ENCODE measurements at places on chromosomes 12 and 14.

- DNase-seq = no peak
Measured at GRCh38 chr12:93142881-93143280, 213.8 kb upstream of the EEA1 start.

GRCh38 chr14:103862393-103862782 lies 15.0 kb upstream of the PPP1R13B start:
- no peak for DNase-seq

DNA sequence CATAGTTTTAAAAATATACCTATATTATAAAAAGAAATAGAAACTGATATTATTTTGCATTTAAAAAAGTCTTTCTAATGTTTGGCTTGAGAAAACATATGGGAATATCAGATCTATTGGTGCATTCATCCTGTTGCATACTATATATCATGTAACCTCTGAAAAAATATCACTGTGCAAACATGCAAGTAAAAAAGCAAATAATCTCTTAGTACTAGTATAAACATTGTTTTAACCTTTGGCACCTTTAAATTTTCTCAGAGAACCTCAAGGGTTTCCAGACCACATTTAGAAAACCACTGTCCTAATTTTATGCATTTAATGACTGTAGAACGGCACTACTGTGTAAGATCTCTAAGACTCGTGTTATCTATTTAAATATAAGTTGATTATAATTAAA lies 416.8 kb downstream of the LRFN5 start:
- no peak for DNase-seq

- no peak for DNase-seq
Measured at GRCh38 chr12:75884465-75884985, 147.1 kb downstream of the PHLDA1 start.

- DNase-seq = no peak
Measured at GRCh38 chr12:25767606-25768005, 190.9 kb upstream of the RASSF8 start.

GRCh38 chr12:49161092-49161795 lies 27.6 kb downstream of the TUBA1A start:
- DNase-seq = no peak

- no peak for DNase-seq
Measured at GRCh38 chr12:94010307-94010706, 138.1 kb upstream of the PLXNC1 start.

DNA sequence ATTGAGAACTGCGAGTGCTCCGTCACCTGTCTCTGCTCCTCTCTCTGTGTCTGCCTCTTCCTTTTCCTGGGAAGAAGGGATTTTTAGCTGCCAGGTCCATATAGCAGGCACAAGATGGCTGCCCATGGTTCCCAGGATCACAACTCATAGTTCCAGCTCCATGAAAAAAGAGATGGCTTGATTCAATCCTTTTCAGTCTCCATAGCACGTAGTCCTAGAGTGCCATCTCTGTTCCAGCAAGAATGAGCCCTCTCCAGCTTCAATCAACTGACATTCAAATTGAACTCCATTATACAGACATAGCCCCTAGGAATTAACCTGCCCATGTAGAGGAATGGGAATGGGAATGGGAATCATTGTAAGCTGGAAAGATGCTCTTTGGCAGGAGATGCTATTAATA lies 34.7 kb upstream of the RTRAF start:
- no peak for DNase-seq

DNA sequence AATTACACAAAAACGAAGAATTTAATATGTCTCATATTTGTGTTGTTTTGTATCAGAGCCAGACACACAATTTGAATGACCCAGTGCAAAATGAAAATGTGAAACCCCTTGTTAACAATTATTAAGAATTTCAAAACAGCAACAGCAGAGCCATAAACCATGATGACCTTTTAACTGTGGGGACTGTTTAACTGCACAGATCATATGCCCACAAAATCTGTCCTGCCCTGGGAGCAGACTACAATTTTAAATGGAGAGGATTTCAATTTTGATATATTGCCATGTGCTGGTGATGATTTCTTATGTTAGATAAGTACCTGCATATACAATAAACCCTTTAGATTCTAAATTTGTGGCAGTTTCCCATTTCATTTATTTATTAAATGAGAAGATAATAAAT lies 455.5 kb upstream of the MGAT4C start:
- no peak for DNase-seq

DNA sequence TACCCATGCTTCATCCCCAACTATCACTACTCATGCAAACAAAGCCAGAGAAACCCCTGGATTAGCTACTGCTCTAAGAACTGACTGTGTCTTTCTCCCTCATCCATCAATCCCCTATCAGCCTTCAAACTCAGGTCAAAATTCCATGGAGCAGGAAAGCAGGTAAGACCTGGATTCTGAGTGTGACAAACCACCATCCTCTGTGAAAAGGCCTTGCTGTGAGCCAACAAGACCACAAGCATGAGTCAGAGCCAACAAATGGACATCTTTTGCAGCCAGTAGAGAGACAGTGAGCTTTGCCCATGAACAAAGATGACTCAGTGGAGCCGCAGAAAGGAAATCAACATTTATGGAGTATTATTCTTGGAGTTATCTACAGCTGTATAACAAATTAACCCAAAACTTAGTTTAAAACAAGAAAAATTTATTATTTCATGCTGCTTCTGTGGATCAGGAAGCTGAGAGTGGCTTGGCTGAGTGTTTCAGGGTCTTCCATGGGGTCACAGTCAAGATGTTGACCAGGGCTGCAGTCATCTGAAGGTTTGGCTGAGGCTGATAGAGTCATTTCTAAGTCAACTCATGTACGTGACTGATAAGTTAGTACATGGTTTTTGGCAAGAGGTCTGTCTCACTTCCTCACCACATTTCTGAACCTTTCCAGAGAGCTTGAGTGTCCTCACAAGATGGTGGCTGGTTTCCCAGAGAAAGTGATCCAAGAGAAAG lies 61.1 kb downstream of the PITPNM2 start:
- DNase-seq = no peak

- no peak for DNase-seq
Measured at GRCh38 chr14:103033681-103034096, 23.7 kb downstream of the CDC42BPB start.

DNA sequence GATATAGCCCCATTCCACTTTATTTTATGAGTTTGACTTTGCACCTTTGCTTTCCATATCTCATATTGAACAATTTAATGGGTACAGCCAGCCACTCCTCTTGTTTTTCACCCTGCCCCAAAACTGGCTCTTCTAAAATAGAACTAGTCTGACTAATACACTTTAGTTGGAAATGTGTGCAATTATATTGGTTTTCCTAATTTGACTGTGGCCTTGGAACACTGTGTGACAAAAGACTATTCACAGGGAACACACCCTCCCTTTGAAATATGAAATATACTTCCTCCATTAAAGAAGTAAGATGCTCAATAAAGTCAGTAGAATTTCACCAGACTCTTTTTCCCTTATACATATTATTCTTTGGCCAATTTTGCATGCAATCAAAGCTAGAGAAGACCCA lies 218.6 kb upstream of the DCN start:
- DNase-seq = no peak

DNA sequence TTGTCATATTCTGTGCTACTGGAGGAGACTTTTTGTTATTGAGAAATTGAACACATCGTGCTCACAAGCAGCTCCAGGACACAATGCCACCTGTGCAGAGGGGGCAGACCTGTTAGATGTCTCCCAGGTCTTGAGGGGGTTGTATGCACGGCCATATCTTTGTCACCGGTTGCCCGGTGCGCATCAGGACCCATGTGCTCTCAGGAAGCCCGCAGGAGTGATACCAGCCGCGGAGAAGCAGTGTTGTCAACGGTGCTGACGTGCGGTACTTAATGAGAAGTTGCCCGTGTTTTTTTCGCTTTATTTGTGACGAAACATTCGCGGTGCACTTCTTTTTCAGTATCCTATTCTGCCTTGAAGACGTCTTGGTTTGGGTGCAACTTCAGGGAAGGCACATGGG lies 128.2 kb upstream of the RTL1 start:
- peak; percentile 61 for DNase-seq

DNA sequence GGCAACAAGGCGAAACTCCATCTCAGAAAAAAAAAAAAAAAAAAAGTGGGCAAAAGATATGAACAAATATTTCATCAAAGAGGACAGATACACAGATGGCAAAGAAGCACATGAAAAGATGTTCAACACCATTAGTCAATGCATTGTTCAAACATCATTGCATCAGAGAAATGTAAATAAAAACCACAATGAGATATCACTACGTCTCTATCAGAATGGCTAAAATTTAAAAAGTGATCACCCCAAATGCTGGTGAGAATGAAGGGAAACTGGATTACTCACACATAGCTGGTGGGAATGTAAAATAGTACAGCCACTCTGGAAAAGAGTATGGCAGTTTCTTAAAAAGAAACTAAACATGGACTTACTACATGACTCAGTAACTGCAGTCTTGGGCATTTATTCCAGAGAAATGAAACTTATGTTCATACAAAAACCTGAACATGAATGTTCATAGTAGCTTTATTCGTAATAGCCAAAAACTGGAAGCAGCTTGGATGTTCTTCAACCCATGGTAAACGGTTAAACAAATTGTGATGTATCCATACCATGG lies 3.6 kb downstream of the L2HGDH start:
- no peak for DNase-seq

DNA sequence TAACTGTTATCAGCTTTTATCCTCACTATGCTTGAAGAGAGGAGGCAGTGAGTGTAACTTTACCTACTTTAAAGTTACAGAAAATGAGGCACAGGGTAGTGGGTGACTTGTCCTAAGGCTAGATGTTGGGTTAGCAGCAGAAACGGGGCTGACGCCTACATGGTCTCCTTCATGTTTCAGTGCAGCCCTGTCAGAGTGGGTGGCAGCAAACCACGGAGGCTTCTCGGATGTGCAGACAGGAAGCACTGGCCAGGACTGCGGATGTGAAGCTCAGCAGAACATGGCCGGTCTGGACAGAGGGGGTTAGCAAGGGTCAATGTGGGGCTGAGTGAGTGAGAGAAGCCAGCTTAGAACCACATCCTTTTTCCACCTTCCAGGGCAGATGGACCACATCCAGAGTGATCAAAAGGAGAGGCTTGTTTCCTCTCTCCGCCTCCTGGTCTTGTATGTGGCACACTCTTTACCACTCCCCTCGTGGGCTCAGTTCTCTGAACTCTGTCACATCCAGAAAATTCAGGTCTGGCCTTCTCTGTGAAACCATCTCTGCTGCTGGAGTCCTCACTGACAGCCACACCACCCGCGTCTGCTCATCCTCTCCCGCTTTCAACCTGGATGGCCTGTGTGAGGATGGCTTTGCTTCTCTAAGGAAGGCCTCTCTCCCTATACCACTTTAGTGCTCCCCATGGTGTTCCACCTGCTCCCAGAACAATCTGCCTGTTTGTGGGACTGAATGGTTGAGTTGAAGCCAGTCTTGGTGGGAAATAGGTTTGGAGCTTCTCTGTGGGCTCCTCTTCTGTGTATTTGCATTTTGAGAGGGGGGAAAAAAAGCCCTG lies 14.1 kb downstream of the SUSD6 start:
- DNase-seq = peak; percentile 90

- no peak for DNase-seq
Measured at GRCh38 chr12:92503029-92503931, 199.5 kb upstream of the PLEKHG7 start.

GRCh38 chr12:123139926-123140675 lies 10.8 kb downstream of the PITPNM2 start:
- no peak for DNase-seq

- DNase-seq = no peak
Measured at GRCh38 chr12:88753707-88754106, 173.4 kb upstream of the KITLG start.

DNA sequence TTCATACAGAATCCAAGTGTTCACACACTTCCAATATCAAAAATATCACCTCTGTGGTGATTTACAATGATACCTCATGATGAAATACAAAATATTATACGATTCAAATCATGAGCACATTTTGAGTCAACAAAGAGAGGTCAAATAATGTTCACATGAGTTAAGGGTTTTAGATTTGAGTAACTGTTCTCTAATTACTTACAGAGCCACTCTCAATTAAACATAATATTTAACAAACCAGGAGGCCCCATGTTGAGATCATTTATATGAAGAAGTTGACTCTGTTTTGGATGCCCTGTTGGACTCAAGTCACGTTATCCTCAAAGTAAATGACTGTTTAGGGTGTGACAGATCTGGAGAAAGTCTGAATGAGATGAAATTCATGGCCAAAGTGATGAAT lies 53.5 kb downstream of the NUAK1 start:
- DNase-seq = no peak

Data from posterior cingulate gyrus (tissue), 11 donors.